Stimulated activated CD4-positive, alpha-beta T cell treated with anti-CD3 and anti-CD28 coated beads, Interleukin-12 subunit alpha, Interleukin-12 subunit beta, amount 100 ng/mL, for 24 hours (primary cell): ENCODE measurements at places on chromosomes 7 and 10.

GRCh38 chr7:102813191-102814024 lies 64.6 kb downstream of the FAM185A start:
- DNase-seq: no peak

DNA sequence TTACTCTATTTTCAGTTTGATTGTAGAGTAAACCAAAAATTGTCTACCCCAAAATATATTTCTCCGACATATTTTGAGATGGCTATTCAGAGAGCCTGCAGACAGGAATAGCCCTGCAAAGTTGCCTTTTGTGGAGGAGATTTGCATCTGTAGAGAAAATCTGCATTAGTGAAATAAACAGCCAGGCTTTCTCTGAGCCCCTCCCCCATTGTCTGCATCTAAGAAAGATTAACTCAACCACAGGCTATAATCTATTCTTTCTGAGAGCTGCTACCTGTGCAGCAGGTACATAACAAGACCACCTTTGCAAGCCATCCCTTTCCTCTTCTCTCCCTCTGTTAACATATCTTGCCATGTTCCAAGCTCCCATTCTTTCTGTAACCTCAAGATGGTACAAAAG lies 1034.2 kb downstream of the SORCS3 start:
- no peak for DNase-seq

GRCh38 chr7:93817004-93817403 lies 73.5 kb downstream of the TFPI2 start:
- no peak for DNase-seq

DNA sequence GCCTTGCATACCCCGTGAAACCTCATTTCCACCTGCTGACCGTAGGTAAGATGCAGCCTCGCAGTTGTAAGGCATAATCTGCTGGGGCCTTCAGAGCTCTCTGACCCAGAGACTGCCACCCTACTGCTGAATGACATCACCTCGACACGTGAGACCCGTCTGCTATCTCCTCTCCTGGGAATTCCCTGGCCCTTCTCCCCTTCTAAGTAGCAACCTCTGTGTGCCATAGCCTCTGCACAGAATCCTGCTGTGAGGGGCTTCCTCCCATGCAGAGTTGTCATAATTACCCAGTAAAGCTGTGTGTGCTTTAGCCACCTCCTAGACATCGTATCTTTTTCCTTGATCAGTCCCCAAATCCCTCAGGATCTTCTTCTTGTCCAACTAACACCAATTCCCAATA lies 106.7 kb downstream of the CACNB2 start:
- no peak for DNase-seq

DNA sequence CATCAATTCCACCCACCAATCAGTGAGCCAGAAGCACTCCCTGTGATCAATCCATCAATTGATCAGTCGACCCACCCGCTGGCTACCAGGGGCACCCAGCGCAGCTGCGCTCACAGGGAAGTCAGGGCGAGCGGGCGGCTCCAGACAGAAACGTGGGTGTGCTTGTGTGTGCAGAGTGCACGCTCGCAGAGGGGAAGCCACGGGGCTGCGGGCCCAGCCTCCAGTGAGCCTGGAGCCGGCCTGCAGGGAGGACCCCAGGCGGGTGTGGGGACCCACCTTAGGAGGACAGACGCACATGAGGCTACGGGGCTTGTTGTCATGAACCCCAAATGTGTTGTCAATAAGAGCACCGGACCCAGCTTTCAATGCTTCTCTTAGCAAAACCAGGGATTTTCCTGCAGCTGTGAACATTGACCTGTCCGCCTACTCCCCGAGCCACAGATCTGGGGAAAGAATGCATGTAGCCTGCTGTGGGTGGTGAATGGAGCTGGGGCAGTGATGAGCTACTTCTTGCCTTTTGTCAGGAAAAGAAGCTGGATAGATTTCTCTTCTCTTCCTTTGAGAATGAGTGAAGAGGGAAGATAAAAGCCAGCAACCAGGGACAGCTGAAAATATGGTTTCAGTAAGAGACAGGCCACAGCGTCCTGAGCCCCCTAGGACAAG lies 497.8 kb downstream of the DNAJB6 start:
- no peak for DNase-seq

DNA sequence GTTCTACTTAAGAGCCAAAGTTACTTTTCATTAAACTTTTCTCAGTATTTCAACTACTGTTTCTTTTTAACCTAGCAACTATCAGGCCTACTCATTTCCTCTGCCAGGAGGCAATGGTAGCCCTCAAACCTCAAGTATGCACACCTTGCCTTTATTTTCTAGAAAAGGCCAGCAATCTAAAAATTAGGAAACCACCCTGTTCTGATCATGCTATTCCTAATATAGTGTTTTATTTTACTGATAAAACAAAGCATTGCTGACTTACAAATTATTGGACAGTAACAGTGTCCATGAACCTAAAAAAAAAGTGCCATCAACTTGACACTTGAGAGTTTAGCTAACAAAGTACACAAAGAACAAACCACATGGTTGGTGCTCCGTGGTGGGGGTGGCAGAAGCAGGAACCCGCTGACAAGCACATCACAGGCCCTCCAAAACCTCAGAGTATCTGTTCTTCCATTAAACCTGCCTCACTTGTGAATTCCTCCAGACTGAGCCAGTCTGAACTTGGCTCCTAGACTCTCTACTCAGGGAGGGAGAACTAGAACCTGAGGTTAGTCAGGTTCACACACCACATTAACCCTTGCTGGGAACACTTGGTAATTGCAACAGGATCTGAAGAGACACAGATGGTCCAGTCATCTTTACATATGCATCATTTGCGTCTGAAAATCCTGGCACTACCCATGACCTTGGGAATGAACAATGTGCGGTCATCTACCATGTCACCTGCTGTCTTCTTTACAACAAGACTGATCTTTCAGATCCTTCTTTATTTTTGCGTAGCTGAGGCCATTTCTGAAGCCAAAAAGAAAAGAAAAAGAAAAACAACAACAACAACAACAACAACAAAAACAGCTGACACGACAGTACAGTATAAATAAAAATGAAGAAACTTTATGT lies 31.9 kb downstream of the PIP4K2A start:
- DNase-seq: no peak

DNA sequence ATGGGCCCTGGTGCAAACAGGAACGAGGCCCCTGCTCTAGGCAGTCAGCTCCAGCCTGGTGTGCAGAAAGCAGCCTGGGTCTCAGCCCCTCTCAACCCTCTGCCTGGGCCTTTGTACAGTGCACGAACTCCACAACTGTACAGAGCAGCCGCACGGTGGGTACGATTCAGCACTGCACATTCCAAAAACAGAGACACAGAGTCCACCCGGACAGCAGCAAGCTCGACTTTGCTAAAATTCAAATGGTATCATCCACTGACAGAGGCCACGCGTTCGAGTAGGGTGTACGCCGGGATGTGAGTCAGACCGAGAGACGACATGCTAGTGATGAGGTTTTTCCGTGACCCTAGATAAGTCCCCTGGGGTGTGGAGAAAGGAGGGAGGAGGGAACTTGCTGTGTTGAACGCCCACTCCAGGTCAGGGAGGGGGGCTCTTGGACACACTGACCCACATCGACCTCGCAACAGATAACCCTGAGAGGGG lies 65.6 kb upstream of the PDGFA start:
- DNase-seq: peak; percentile 46

- DNase-seq: no peak
Observed at GRCh38 chr7:48388911-48389310, 217.7 kb downstream of the ABCA13 start.

- DNase-seq: no peak
Observed at GRCh38 chr7:134856091-134856490, 76.7 kb downstream of the CALD1 start.

DNA sequence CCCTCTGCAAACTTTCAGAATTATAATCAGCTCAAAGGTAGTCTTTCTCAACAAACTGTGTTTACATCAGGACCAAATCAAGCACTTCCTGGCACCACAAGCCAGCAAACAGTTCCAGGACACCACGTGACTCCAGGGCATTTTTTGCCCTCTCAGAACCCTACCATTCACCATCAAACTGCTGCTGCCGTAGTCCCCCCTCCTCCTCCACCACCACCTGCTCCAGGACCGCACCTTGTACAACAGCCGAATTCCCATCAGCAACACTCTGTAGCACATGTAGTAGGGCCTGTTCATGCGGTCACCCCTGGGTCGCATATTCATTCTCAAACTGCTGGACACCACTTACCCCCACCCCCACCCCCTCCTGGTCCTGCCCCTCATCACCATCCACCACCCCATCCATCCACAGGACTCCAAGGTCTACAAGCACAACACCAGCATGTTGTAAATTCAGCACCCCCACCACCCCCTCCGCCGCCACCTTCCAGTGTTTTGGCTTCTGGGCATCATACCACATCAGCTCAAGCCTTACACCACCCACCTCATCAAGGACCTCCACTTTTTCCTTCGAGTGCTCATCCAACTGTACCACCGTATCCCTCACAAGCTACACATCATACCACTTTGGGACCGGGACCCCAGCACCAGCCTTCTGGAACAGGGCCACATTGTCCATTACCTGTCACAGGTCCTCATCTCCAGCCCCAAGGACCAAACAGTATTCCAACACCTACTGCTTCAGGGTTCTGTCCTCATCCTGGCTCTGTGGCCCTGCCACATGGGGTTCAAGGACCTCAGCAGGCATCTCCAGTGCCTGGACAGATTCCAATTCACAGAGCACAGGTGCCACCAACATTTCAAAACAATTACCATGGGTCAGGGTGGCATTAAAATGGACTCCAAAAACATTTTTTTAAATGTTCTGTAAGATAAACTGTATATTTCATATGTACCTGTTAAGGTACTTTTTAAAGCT lies 98.7 kb downstream of the KMT2E start:
- DNase-seq: no peak

DNA sequence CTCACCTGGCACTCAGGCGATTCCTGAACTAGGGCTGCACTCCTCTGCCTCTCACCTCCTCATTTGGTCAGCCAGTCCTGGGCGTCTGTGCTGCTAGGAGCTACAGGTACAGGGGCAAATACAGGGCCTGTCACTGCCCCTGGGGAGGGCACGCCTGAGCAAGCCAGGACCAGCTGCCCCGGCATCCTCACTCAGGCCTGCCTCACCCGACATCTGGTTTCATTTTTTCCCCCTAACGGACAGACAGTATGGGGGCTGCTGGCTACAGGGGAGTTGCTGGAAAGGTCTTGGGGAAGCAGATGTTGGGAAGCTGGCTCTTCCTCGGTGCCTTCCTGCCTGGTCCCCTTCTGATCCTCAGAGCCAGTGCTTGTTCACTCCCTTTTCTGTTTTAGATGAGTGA lies 77.3 kb upstream of the PPIF start:
- DNase-seq: no peak

- no peak for DNase-seq
Observed at GRCh38 chr10:49448924-49449323, 53.0 kb upstream of the DRGX start.

DNA sequence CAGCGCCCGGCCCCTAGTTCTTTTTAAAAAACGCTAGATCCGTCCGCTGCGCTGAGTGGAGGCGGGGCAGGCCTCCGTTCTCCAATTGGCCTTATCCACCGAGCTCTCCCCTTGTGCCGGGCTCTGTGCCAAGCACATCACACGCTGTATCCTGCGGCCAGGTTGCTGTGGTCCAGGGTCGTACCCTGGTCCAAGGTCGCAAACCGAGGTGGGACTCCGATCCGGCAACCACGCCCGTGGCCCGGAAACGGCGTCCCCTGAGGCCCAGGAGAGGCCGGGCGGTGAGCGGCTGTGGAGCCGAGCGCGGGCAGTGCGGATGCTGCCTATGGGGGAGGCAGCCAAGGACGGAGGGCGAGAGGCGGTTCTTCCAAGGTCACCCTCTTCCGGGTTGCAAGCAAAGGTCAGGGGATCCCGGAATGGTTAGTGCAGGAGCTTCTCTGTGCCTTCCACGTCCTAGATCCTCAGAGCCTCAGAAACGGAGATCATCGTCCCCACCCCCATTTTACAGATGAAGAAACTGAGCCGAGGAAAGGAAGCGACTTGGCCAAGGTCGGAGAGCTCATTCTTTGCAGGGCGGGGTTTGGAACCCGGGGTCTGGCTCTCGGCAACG lies 72.4 kb upstream of the LRRC4 start:
- no peak for DNase-seq

GRCh38 chr10:61124756-61125530 lies 181.0 kb upstream of the RHOBTB1 start:
- no peak for DNase-seq

GRCh38 chr10:129404091-129404490 lies 63.0 kb upstream of the MGMT start:
- no peak for DNase-seq

DNA sequence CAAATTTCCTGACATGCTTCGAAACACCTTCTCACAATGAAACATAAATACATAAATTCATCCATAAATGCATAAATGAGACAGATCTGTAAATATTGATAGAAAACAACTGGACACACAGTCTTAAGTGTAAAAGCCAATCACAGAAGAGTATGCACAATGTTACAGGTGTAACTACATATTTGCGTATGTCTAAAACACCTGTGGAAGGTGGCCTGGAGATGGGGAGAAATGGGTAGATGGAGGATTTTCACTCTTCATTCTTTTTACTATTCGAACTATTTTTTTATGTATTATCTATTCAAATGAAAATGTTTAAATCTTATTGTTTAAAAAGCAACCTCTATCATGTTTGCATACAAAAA lies 860 bp downstream of the IQUB start:
- no peak for DNase-seq
